ENCODE measurements at places on chromosomes 4 and X.

DNA sequence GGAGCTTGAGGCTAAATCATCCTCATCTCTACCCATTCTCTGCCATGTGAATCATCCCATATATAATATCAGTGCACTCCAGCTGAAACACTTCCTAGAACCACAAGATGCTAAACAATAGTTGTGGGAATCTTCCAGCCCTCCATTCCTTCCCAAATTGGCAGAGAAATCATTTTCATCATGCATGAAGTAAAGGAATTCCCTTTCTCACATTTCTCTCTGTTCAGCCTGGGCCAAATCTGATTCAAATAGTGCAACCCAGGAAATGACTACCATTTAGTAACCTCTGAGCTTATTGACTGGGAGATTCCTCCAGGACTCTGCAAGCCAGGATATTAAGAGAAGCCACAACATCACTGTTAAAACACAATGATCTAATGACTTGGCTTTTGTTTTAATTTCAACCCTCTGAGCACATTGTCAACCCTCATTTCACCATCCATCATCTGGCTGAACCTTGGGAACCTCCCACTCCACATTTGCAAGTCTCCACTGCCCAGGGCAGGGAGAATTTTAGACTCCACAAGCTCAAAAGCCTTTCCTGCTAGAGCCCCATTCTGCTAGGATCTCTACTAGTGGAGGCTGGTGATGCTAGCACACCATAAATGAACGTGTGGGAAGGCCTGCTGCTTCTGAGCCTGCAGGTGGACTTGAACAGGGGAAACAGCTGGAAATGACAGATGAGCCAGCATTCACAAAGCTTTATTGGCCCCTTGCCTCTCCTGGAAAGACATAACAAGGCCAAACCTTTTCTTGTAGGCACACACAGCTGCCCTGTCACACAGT is 133.9 kb downstream of the TET2 start:
- no peak for DNase-seq

- no peak for DNase-seq
Measured at GRCh38 chrX:74218895-74219294, 85.1 kb upstream of the ZCCHC13 start.

DNA sequence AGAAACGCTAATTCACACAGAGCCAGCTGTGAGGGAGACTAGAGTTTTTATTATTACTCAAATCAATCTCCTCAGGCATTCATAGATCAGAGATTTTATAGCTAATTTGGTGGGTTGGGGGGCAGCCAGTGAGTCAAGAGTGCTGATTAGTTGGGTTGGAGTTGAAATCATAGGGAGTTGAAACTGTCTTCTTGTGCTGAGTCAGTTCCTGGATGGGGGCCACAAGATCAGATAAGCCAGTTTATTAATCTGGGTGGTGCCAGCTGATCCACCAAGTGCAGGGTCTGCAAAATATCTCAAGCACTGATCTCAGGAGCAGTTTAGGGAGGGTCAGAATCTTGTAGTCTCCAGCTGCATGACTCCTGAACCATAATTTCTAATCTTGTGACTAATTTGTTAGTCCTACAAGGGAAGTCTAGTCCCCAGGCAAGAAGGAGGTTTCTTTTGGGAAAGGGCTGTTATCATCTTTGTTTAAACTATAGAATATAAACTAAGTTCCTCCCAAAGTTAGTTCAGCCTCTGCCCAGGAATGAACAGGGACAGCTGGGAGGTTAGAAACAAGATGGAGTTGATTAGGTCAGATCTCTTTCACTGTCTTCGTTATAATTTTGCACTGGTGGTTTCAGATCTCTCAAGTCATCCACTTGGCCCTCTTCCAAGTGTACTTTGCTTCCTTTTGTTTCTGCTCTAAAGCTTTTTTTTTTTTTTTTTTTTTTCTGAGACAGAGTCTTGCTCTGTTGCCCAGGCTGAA is 5.4 kb upstream of the NAA11 start:
- no peak for DNase-seq

GRCh38 chr4:183790661-183791060 is 114.4 kb upstream of the STOX2 start:
- DNase-seq, result no peak

GRCh38 chr4:158538176-158538575 is 16.5 kb downstream of the RXFP1 start:
- DNase-seq, result no peak

GRCh38 chrX:15160558-15161095 is 109.3 kb downstream of the ASB9 start:
- no peak for DNase-seq

DNA sequence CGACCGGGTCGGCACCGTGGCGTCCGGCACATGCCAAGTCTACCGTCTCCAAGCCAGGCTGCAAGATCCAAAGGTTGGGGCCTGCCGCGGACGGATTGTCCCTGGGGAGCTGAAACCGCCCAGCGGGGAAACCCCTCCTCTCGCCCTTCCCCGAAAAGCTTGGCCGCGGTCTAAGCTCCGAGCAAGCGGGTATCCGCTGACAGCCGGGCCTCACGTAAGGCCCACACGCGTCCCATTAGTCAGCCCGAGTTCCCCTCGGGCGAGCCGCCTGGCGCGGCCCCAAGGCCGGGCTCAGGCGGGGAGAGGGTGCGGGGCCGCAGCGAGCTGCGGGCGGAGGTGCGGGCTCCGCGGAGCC is 6.8 kb upstream of the BCOR start:
- no peak for DNase-seq

- DNase-seq, result no peak
Measured at GRCh38 chr4:338759-339097, 1.1 kb downstream of the ZNF141 start.

DNA sequence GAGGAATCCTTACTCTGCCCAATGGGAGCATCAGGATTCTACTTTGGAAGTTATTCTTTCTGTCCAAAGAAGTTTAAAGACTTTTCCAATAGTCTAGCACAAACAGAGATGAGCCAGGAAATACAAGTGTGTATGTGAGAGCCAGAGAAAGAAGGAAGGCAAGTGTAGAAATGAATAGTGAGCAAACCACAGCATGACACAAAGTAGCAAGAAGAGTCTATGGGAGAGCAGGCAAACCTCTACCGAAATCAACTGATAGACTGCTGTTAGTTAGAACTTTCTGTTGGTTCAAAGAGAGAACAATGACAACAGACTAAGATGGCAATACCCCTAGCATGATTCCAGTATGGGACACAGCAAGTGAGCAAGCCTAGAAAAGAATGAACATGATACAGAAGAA is 16.1 kb upstream of the GPR34 start:
- DNase-seq, result no peak

GRCh38 chr4:143196323-143196722 is 11.6 kb downstream of the USP38 start:
- no peak for DNase-seq

- no peak for DNase-seq
Measured at GRCh38 chr4:1866189-1866661, 5.0 kb upstream of the NSD2 start.

DNA sequence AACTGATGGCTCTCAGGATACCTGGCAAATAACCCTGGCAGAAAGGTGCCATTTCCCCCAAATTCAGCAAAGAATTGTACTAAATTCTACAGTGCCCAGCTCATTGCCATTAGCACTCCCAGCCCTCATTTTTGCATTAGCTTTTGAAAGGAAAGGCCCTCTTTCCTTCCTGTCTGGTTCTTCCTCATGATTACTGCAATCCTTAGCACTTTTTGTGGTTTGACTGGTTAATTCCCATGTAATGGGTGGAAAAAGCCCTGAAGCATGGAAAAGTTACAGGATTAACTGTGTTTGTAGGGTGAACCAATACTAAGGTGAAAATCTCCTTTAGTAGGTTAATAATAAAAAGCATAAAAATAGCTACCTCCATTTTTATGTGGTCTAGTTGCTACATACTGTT is 139.5 kb downstream of the NPNT start:
- no peak for DNase-seq

GRCh38 chrX:12139934-12140611 is 1.8 kb downstream of the FRMPD4 start:
- no peak for DNase-seq

- no peak for DNase-seq
Measured at GRCh38 chr4:145298885-145299284, 118.5 kb upstream of the OTUD4 start.

DNA sequence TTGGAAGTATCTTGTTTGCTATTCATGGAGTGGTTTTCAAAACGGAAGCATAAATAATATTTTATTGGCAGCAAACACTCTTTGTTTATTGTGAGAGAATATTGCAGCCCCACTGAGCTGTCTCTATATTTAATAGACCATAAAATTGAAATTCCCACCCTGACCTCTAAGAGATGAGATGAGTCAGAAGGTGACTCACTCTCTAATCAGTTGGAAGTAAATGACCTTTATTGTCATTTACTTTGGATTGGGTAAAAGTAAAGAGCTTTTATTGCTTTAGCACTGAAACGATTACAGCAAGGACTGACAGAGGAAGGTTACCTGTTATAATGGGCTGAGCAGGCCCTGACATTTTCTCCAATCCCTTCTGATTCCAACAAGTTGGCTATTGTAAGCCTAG is 55.0 kb downstream of the SYTL5 start:
- no peak for DNase-seq

- no peak for DNase-seq
Measured at GRCh38 chr4:182829196-182829595, 88.0 kb downstream of the DCTD start.

- DNase-seq, result no peak
Measured at GRCh38 chrX:137548261-137548660, 17.7 kb upstream of the ZIC3 start.

DNA sequence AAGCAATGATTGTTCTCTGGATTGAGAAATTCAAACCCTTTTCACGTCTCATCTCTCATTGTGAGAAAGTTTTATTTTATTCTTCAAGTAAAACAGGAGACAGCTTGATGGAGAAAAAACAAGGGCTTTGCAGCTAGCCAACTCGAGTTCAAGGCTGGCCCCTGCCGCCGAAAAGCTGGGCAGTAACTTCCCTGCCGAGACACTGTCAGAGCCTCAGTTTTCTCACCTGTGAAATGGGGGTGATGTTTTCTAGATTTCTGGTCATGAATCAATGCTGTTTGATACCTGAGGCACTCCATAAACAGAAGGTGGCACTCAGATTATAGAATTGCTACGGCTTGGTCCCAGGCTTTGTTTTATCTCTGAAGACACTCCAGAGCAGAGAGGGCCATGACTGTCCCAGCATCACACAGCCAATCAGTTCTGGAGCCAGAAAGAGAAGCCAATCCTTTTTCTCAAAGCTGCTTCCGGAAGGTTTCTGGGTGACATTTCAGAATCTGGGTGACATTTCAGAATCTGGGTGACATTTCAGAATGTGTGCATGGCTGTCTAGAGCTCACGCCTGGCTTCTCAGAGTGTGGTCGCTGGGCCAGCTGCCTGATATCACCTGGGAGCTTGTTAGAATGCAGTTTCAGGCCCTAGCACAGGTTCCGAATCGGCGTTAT is 33.2 kb downstream of the HMX1 start:
- no peak for DNase-seq

- no peak for DNase-seq
Measured at GRCh38 chrX:101462892-101463291, 22.4 kb upstream of the ARMCX4 start.

GRCh38 chrX:20143561-20143960 is 1.9 kb upstream of the EIF1AX start:
- no peak for DNase-seq

DNA sequence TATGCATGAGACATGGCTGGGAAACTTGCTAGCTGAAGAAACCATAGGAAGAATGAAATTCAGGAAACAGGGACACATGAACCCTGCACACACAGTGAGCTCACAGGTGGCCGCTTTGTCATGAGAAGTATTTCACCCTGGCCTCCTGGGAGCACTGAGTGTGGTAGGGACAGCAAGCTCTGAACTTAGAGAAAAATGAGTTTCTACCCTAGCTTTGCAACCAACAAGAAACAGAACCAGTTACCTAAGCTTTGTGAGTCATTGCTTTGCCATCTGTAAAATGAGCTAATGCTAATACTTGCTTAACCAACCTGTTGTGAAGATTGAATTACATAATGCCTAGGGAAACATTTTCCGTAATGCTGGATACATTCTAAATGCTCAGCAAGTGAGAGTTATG is 206.6 kb upstream of the HS3ST1 start:
- DNase-seq, result no peak

- no peak for DNase-seq
Measured at GRCh38 chr4:168584321-168584771, 87.5 kb downstream of the PALLD start.

- DNase-seq, result no peak
Measured at GRCh38 chr4:156413239-156414135, 459.8 kb upstream of the CTSO start.

DNA sequence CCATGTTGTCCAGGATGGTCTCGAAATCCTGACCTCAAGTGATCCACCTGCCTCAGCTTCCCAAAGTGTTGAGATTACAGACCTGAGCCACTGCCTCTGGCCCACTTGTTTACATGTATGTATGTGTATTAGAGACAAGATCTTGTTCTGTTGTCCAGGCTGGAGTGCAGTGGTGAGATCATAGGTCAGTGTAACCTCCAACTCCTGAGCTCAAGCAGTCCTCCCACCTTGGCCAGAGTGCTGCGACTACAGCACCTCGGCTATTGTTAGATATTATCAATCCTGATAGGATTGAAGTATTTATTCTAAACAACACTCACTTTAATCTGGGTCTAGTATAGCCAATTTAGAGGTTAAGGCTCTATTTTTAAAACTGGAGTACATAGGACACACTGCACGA is 36.0 kb downstream of the PAGE1 start:
- DNase-seq, result no peak

DNA sequence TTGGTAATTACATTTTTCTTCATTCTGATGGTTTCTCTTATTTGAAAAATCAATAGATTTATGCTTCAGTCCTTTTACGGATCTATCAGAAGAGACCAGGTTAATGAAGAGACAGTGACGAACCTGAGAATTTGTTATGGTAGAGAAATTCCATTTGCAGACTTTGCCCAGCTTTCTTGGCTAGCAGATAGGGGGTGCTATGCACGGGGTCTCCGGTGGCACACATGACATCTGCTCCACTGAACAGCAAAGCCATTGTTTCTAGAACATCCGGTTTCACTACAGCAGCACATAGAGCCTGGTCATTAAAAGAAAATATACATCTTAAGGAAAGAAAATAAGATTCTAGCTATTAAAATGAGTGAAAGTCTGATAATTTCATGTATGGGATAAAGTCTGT is 85.1 kb downstream of the ARAP2 start:
- no peak for DNase-seq

DNA sequence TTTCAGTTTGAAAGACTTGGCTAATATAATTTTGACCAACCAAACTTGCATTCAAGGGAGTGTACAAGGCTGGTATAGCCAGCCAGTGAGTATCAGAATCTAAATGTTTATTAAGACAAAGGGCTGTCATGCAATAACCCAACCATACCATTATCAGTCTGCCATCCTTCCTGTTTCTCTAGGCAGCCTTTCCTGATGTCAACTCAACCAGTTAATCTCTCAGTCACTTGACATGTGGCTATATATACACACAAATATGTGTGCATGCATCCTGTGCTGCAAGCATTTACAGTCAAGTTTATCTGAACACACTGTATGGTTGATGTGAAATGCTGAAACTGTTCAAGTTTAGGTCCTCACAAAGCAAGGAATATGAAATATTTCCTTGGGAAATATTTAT is 17.2 kb downstream of the BTK start:
- no peak for DNase-seq

- no peak for DNase-seq
Measured at GRCh38 chr4:120052856-120053255, 13.8 kb downstream of the MAD2L1 start.

- no peak for DNase-seq
Measured at GRCh38 chrX:19647731-19648588, 132.7 kb upstream of the MAP3K15 start.

GRCh38 chrX:37802028-37802427 is 22.2 kb downstream of the CYBB start:
- no peak for DNase-seq
